ENCODE measurements at places on chromosomes 4 and X. TPM values are rescaled to one million over a fixed set of nuclear protein-coding genes. Genes with fewer than 3 reads are reported as not detected.

The PCDH7 gene
- not detected for total RNA-seq

The P2RY8 gene
- 195 TPM for total RNA-seq

The PAGE2B gene
- not detected for total RNA-seq

The IRS4 gene
- not detected for total RNA-seq

The NEK1 gene
- 18.8 TPM for total RNA-seq

The RRH gene
- total RNA-seq: not detected

The CT83 gene
- total RNA-seq: not detected

The TSPAN6 gene
- total RNA-seq: 0.93 TPM

The SRPX2 gene
- total RNA-seq: not detected

The CHIC1 gene
- total RNA-seq: 17.2 TPM

The AGTR2 gene
- not detected for total RNA-seq

The PHOX2B gene
- total RNA-seq: not detected

The FAT1 gene
- total RNA-seq: not detected

The RNF175 gene
- total RNA-seq: 0.67 TPM

The NLGN3 gene
- total RNA-seq: 2.2 TPM

The CITED1 gene
- total RNA-seq: not detected

The NDNF gene
- not detected for total RNA-seq

The DMP1 gene
- total RNA-seq: not detected

The NHS gene
- 0.67 TPM for total RNA-seq

The FRMPD3 gene
- not detected for total RNA-seq

The SYNPO2 gene
- 1.3 TPM for total RNA-seq

The USP17L10 gene
- total RNA-seq: not detected

The ZNF630 gene
- 4.9 TPM for total RNA-seq

The COL4A6 gene
- total RNA-seq: not detected

The TCEAL7 gene
- not detected for total RNA-seq

The COX18 gene
- total RNA-seq: 14.4 TPM

The GLRA2 gene
- total RNA-seq: not detected

The GAGE12J gene
- total RNA-seq: not detected

The CDS1 gene
- total RNA-seq: 0.83 TPM

The CABS1 gene
- total RNA-seq: not detected

The SERTM2 gene
- not detected for total RNA-seq

The SSX7 gene
- total RNA-seq: not detected

The ABCG2 gene
- 0.61 TPM for total RNA-seq

The MAGEA2B gene
- total RNA-seq: not detected

The ZDHHC15 gene
- 0.47 TPM for total RNA-seq

The CXCL6 gene
- not detected for total RNA-seq

The RS1 gene
- total RNA-seq: not detected

The RPL34 gene
- total RNA-seq: 2,902 TPM

The FAM200B gene
- total RNA-seq: 37.4 TPM

The UCHL1 gene
- total RNA-seq: 0.41 TPM

The MRPS18C gene
- 51.4 TPM for total RNA-seq

The AFAP1 gene
- 21.8 TPM for total RNA-seq

The CENPVL1 gene
- not detected for total RNA-seq

The SLITRK2 gene
- total RNA-seq: not detected

The TEX13D gene
- not detected for total RNA-seq

The CLNK gene
- total RNA-seq: 0.29 TPM

The HMGB3 gene
- 1.7 TPM for total RNA-seq

The NPY5R gene
- total RNA-seq: not detected

The PCDH19 gene
- total RNA-seq: not detected

The ASB12 gene
- not detected for total RNA-seq

The MAB21L2 gene
- not detected for total RNA-seq

The CSAG2 gene
- total RNA-seq: not detected

The IBSP gene
- not detected for total RNA-seq
